Suppressor macrophage (primary cell): ENCODE measurements at places on chromosomes 11 and 22.
A peak's percentile ranks its signal among the peaks of the same experiment; 100 is the strongest.

GRCh38 chr11:131609337-131609736 is 238.9 kb downstream of the NTM start:
- no peak for DNase-seq

- DNase-seq = no peak
Observed at GRCh38 chr22:48589901-48590300, 1237.8 kb downstream of the BRD1 start.

DNA sequence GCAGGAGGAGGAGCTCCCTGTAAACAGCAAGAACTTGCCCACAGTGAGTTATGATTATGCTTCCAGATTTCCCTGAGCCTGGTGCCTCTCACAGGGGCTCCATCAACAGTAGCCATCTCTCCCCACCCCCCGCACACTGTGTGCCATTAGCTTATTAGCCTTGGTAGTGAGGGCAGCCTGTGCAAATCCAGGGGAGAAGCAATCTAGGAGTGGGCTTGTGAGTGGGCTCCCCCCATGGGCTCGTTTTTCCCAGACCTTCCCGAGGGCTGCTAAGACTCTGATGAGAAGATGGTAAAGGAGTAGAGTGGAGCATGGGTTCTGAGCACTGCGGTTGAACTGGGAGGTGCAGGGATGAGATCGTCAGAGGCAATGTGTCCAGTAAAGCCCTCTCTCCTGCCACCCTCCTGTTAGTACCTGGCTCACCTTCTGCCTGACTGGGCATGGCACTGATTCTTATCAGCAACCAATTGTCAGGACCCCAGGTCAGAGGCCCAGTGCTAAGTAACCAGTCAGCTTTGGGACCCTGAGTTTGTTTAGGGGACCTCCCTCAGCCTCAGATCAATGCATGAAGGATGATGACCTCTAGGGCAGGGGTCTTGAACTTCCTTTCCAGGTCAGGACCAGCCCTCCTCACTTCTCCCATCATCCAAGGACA is 38.4 kb upstream of the TP53I11 start:
- DNase-seq = no peak

DNA sequence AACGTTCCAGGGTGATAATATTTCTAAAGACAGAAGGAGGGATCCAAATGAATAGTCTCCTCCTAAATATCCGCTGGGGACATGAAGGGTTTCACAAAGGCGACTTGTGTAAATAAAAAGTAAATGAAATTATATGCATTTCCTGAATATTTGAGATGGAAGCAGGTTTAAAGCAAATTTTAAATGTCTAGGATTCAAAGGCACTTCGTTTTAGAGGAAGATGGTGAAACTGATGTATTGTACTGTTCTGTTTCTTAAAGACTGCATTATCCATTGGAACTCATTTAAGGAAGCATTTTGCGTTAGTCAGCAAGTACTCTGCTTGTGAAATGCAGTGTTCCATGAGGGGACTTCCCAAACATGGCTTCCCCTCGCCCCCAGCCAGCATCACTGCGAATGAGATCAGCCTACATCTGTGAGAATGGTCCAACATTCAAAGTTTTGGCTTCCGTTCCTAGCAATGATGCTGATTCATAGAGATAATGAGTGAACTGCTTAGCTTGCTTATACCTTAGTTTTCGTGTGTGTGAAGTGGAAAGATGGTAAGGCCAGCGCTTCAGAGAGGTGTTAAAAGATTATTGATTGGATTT is 1.5 kb downstream of the RAB39A start:
- DNase-seq = peak; percentile 85

DNA sequence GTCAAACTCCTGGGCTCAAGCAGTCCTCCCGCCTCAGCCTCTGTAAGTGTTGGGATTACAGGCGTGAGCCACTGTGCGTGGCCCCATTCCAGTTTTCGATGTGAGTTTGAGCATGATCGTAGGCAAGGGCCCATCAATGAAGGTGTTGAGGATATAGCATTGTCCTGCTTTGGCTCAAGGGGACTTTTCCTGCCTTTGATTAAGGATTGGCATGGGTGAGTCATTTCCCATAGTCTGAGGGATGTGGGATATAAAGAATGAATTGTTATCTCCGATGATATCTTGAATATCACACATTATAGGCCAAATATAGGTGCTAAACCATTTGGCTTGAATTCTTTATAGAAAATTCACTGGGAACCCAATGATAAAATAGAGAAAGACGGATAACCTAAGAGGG is 30.4 kb downstream of the STIM1 start:
- no peak for DNase-seq

- DNase-seq = no peak
Observed at GRCh38 chr11:123374622-123374968, 55.5 kb upstream of the GRAMD1B start.

DNA sequence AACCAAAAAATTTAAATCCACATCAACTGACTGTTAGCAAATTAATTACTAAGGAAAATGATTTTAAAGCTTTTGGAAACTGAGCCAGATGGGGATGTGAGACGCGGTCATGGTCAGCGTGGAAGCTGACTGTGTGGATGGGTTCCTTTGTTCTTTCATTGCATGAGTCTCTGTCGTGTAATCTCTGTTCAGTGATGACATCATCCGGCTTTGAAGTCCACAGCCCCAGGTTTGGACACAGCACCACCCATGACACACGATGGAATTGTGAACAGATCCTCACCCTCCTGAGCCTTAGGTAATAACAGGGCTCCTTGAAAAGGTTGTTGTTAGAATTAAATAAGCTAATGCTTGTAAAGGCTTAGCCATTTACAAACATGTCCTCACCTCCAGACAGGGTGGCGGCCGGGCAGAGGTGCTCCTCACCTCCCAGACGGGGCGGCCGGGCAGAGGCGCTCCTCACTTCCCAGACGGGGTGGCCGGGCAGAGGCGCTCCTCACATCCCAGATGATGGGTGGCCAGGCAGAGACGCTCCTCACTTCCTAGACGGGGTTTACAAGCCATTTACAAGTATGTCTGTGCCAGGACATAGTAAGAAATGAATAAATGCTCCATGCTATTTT is 677.3 kb downstream of the TBC1D22A start:
- DNase-seq = no peak

DNA sequence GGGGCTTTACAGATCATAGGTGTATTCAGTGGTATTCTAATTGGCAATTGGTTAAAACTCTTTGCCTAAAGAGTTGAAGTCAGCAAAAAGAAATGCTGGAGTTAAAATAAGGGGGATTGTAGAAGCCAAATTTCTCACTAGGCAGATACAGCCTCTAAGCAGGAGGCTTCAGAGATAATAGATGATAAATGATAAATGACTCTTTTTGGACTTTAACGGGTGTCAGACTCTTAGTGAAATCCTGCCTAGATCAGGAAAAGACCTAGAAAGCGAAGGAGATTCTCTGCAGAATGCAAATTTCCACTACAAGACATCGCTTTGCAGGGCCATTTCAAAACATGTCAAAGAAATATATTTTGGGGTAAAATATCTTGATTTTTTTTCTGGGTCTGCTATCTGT is 182.8 kb downstream of the FAM76B start:
- DNase-seq = no peak

DNA sequence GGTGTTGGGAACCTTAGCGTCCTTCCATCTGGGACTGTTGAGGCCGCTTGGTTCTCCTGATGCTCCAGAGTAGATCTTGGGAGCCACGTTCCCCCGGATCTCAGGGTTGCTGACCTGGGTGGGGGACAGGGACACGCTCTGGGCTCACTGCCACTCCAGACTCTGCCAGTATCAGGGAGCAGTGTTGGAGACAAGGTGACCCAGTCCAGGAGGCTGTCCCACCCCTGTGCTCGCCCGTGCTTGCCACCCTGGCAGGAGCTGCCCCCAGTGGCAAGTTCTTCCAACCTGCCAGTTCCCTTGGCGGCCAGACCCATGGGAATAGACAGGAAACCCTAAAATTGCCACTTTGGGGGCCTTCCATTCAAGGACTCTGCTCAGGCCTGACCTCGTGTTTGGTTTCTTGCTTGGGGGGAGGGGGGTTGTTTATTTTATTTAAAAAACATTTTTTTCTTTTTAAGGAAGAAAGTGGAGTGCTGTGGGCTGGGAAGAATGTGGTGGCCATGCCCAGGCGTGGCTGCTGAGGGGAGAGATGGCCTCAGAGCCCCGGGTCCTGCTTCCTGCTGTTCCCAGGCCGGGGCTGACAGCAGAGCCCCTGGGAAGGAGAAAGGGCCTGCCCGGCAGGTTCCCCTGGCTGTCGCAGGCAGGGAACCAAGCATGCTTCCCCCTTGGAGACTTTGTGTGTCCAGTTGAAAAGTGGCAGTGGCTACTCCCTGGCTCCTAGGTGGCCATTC is 7.2 kb downstream of the GRK2 start:
- DNase-seq = peak; percentile 66

- DNase-seq = no peak
Observed at GRCh38 chr22:41915786-41916493, 1.1 kb upstream of the SHISA8 start.

DNA sequence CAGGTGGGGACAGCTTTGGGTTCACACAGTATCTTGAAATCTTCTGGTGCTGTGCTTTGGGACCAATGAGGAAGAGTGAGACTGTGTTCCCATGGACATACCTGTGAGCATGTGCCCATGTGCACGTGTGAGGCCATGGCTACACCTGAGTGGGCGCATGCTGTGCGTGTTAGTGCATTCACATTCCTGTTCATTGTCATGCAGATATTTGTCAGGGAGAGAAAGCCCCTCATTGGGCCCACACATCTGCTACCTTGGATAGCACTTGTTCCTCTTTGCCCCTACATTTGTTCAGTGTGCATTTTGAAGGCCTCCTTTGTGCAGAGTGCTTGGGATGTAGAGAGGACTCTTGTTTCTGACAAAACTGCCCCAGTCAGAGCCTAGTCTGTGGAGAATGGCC is 154.3 kb upstream of the E2F8 start:
- no peak for DNase-seq

DNA sequence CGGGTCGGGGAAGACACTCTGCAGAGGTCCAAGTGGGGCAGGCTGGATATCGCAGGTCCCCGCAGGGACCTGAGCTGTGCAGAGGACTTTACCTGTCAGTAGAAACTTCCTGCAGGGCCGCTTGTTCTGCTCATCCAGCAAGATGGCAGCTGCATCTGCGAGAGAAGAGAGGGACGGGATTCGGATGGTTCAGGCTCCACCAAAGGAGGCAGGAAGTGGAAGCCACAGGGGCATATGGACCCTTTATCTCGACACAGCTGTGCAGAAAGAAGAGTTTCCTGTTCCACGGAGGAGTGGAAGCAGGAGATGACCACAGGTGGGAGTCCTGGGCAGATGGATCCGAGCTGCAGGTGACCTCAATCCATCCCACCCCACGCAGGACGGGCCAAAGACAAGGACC is 22.5 kb downstream of the CABP7 start:
- DNase-seq = no peak

GRCh38 chr11:14657841-14658240 is 14.2 kb downstream of the PDE3B start:
- no peak for DNase-seq

GRCh38 chr11:58968251-58968711 is 29.0 kb downstream of the GLYATL1 start:
- DNase-seq = no peak

GRCh38 chr11:22006901-22007300 is 186.0 kb upstream of the ANO5 start:
- DNase-seq = no peak

GRCh38 chr11:12547953-12548650 is 126.1 kb upstream of the TEAD1 start:
- no peak for DNase-seq

- no peak for DNase-seq
Observed at GRCh38 chr22:46667245-46667623, 47.0 kb downstream of the GRAMD4 start.

DNA sequence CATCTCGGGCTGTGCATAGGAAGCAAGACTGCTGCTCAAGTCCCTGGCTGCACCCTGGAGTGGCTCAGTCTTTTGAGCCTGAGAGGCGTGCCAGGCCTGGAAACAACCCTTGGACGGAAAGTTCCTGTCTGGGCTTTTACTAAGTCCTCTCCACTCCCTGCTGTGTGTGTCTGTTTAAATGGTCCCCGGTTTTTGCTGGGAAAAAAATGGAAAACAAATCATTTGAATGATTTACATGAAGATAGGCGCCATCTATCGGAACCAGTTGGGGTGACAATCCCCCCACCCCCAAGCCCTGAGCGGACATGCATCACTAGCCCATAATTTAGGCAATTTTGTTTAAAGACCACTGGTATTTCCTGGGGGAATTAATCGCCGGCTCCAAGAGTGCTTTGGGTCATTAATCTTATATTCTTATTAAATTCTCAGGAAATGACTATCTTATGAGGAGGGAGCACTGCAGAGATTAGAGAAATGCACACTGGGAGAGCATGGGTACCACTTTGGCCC is 2.7 kb upstream of the GAB2 start:
- peak; percentile 74 for DNase-seq

GRCh38 chr11:100484948-100485347 is 202.1 kb upstream of the ARHGAP42 start:
- DNase-seq = no peak

DNA sequence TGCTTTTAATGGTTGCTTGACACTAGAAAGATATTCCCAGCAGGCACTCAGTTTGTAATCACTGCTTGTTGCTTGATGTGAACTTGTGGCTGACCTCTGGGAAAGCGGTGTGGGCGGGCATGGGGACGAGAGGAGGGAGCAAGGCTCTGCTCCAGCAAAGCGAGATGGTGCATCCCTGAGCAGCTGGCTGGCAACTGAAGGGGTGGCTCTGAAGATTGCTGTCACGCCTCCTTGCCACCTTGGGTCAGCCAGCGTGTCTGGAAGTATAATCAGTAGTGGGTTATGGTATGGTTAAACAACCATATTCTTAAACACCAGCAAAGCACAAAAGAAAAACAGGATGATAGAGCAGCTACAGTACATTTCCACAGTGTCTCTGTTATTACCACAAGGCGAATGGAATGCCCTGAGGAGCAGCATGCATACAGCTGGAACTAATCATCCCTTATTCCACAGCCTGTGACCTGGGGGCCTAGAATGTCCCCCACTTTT is 124.5 kb downstream of the TRIM44 start:
- DNase-seq = no peak

- peak; percentile 60 for DNase-seq
Observed at GRCh38 chr11:68798221-68798813, 43.4 kb downstream of the CPT1A start.

- no peak for DNase-seq
Observed at GRCh38 chr11:114110952-114111947, 51.7 kb downstream of the ZBTB16 start.

DNA sequence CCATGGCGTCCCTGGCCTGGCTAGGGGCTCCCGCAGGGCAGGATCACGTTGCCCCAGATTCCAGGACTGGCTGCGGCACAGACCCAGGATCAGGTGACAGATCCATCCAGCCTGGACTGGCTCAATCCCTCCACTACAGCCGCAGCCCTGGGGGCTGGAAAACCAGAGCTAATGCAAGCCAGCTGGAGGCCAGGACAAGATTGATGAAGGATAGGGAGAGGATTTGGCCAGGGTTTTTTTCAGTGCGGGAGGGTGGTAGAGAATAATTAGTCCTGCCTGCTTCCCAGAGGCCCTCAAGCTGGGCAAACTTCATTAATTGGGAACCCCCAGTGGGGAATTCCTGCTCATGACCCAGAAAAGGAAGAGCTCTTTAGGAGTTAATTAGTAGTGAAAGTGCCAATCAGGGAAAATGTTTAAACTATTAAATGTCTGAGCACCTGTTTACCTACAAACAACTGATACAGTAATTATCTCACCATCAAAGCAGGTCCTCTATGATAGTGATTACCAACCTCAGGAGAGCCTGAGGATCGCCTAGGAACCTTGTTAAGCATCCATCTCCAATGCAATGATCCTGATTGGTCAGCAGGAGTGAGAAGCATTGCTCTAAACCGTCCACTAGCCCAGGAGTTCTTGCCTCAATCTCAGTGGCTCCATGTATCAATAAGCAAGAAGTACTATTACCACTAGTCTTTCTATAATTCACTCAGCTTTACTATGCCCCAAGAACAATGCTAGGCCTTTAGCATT is 33.0 kb upstream of the MYOD1 start:
- DNase-seq = no peak
